ENCODE measurements at places on chromosomes 2 and 18. TPM values are rescaled to one million over a fixed set of nuclear protein-coding genes. Genes with fewer than 3 reads are reported as not detected.

GLI2 gene
- 0.45 TPM for total RNA-seq

CXCR1 gene
- total RNA-seq: not detected

COLEC12 gene
- total RNA-seq: 8.0 TPM

KIAA2012 gene
- not detected for total RNA-seq

CAPN14 gene
- total RNA-seq: not detected

DNA sequence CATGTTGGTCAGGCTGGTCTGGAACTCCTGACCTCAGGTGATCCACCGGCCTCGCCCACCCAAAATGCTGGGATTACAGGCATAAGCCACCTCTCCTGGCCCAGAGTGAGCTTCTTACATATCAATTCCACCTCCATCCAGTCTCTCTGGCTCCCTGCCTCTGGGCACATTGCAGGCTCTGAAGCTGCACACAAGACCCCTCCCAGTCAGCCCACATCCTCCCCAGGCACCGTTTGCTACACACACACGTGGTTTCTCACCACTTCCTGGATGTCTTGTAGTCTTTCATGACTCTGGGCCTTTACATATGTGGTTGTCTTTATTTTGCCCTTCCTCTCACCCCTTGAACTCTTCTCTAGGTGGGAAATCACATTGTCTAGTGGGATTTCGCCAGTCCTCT, 64.0 kb upstream of the CABLES1 start:
- peak; percentile 50 for DNase-seq

GRCh38 chr2:74201596-74201995, 3.2 kb downstream of the MTHFD2 start:
- DNase-seq: no peak

- DNase-seq: no peak
These were observed 19.1 kb upstream of the FHL2 start for GRCh38 chr2:105417857-105418436.

DNA sequence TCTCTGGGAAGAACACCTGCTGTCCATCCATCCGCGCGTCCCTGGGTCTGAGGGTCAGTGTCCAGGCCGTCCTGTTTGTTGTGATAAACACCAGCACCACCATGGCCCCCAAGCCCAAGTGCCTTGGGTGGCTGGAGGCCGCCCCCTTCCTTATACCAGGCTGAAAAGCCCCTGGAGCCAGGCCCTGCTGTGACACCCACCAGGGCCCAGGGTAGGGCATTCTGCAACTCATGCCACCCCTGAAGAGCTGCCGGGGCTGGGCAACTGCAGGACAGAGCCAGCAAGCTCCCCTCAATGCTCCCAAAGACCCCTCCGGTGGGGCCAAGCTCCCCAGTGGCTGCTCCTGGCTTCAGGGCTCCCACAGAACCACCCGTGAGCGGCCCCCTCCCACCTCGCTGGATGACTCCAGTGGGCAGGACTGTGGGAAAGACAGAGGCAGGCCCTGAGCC, 31.9 kb upstream of the SNED1 start:
- DNase-seq: no peak

DNA sequence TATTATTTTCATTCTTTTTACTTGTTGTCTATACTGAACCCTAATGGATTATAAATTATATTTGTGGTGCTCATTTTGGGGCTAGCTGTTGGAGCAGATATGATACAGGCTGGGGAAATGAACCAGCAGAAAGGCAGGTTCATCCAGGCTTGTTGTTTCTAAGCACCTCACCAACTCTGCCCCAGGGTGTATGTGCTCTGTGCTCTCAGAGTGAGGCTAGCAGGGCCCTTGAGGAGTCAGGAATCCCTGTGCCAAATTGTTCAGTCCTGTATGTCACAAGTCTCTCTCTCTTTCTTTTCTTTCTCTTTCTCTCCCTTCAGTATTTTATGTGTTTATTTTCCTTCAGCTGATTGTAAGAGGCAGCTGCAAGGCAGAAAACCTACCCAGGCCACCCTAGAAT, 181.1 kb upstream of the DPP10 start:
- no peak for DNase-seq

- peak; percentile 67 for DNase-seq
These were observed 201.2 kb downstream of the CDCA7 start for GRCh38 chr2:173555833-173556232.

GRCh38 chr2:223994562-223995162, 37.4 kb downstream of the MRPL44 start:
- DNase-seq: no peak

GRCh38 chr2:129061069-129061768, 742.6 kb upstream of the HS6ST1 start:
- no peak for DNase-seq

GRCh38 chr2:212549463-212549862, 10.9 kb upstream of the ERBB4 start:
- DNase-seq: no peak

DNA sequence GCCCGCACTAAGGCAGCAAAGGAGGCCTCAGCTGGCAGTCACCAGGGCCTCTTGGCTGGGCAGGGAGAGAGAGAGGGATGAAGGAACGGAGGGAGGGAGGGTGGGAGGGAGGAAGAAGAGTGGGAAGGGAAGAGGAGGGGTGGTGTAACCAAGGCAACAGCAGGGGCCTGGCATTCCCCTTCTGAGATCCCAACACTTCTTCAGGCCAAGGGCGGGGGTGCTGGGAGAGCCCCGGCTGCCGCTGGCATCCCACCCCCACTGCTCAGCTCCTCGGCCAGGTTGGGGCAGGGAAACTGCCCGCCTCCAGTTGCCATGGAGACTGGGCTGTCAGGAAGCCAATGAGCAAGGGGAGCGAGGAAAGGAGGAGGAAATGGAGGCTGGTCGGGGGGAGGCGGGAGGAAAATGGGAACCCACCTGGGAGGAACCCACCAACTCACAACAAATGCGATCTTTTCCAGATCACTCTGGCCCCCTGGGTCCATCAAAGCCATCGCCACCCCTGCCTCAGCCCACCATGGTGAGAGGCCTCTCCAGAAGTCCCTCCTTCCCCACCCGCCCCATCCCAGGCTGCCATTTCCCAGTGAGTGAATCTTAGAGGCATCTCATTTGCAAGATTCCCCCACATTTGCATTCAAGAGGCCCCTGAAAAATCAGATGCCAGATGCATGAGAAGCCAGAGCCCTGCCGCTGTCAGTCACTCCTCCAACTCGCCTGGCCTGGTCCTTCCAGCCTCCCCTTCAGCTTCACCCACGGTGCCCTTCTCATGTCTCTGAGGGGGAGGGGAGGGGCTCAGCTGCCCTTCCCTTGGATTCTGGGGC, 12.4 kb downstream of the SH2D6 start:
- DNase-seq: no peak

- no peak for DNase-seq
These were observed 23.9 kb downstream of the MTHFD2 start for GRCh38 chr2:74222300-74222650.

DNA sequence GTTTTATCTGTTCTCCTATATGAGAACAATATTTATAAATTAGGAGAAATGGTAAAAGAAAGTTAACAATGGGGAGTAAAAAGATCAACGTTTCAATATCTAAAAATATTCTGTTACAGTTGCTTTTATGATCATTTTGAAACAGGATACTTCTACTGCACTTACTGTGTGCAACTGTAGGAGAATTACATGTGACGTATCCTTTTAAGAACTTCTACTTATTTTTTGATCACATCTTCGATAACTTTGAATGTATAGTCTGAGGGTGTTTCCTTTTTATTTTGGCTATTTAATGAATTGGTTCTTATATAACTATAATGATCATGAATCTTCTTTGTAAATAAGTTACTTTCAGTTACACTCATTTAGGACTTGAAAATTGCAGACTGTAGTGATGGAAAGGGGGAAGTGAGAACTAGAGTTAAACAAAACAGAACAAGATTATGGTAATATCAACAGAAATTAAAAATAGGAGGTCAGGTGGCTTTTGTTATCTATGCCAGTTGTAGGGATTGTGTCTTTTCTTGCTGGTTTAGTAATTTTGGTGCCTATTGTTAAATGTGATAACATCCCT, 109.9 kb downstream of the MSTN start:
- DNase-seq: no peak

GRCh38 chr2:128617661-128618060, 299.0 kb upstream of the HS6ST1 start:
- no peak for DNase-seq
